Brain pericyte (primary cell): ENCODE measurements at places on chromosomes 11 and 22.

GRCh38 chr22:33780531-33781136, 139.6 kb downstream of the LARGE1 start:
- no peak for DNase-seq

GRCh38 chr11:100706179-100706578, 19.1 kb downstream of the ARHGAP42 start:
- DNase-seq: no peak

DNA sequence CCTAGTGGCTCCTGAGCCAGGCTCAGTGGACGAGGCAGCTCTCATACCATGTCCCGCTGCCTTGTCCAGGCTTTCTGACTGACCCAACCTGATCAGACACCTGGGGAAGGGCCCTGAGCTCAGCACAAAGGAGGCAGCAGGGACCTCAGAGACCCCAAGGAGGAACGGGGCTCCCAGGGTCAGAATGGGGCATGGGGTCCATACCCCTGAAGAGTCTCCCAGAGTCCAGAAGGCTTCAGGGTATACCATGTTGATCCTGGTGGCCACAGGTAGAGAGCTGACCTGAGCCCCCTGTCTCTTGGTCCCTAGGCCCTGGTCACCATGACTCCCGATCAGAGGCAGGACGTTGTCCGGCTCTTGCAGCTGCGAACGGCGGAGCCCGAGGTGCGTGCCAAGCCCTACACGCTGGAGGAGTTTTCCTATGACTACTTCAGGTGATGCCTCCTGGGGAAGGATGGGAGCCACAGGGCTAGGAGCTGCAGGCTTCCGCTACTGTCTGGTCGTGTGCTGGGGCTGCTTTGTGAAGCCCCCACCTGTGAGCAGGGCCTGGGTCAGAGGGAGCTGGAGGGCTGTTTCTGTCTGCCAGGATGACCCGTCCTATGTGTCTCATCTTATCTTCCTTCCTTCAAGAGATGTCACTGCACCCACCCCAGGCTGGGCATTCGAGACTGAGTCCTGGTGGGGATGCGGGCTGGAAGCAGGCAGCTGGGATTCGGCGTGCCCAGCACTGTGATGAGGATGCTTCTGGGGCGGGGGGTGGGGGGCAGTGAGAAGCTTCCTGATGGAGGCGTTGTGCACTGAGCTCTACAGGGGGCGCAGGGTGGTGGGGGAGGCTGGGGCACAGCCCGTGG, 74.2 kb downstream of the MYO7A start:
- DNase-seq: no peak

- no peak for DNase-seq
Observed at GRCh38 chr11:44793350-44794090, 66.8 kb downstream of the TSPAN18 start.

DNA sequence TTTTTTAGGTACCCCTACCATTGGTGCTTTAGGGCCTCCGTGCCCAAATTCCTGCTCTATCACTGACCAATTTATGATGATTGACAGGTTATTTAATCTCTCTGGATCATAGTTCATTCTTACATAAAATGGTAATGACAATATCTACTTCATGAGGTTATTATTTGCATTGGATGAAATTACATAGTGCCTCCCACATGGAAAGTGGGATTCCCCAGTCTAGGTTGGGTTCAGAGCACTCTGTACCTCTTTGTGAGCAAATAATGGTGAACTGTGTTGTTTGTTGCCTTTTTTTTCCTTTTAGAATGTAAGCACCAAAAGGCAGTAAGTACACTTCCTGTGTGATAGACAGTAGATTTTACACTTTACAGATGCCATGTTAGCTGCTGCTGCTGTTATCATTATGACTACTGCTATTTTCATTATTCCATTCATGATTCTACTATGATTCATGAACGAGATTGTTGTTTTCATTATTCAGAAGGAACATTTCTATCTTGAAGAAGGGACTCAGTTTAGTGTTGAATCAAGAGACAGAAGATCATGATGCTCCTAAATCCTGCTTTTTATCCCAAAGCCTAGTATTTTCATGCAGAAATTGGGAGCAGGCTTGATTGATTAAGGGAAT, 100.8 kb downstream of the ALX4 start:
- DNase-seq: no peak

DNA sequence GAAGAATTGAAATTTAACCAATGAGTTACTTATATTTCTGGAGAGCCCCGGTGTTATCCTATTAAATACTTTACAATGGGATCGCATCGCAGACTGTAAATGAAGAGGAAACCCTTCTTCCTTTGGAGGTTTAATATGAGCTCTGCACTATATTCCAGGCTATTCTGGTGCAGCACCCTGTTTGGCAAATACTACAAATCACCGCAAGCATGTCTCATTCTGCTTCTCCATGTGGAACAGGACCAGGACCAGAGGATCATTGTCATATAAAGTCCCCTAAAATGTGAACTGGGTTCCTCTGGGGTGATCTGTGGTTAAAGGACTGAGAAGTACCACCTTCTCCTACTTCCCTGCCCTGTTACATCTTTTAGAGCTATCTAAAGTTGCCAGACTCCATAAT, 703.7 kb downstream of the DLG2 start:
- no peak for DNase-seq
